ENCODE measurements at places on chromosomes 5 and 9.

DNA sequence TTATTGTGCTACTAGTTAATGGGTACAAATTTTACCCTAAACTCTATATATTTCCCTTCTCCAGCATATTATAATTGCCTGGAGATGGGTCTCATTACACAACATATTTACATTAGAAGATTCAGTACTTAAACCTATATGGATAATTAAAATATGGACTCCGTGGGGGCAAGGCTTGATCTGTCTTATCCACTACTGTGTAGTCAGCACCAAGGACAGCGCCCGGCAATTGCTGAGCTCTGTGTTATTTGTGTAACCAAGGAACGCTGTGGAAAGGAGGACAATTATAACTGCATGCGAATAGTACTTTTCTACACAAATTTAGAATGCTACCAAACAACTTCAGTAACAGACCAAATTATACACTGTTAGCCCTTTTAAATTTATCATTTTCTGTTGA, 77.7 kb downstream of the DNAH5 start:
- peak; percentile 12 for DNase-seq

DNA sequence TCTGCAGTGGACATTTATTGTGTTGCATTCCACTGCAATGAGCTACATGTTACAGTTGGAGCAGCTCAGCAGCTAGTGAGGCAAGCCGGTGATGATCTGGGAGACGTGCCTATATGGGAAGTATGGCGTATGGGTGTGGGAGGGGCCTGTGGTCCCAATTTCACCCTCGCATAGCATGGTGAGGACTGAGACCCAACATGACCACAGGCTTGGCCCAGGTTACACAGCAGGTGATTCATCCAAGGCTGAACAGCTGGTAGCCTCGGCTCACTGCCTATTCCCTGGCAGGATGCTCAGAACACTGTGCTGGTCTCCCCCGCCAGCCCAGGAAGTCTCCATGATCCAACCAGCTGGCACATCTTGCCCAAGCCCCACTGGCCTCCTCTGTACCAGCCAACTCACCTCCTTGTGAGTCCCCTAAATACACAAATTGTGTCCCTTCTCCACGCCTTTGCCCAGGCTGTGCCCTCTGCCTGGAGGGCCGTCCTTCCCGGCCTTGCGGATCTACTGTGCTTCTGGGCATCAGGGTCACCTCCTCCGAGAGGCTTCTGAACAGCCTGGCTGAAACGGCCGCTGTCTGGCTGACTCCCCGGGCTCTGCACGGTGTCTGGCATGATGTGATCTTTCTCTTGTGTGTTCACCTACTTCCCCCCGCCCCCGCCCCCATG, 81.4 kb downstream of the NSUN2 start:
- DNase-seq = no peak

- peak; percentile 48 for DNase-seq
Measured at GRCh38 chr5:32542216-32543059, 42.9 kb upstream of the SUB1 start.

GRCh38 chr5:36949593-36949992, 73.0 kb downstream of the NIPBL start:
- DNase-seq = no peak

- DNase-seq = no peak
Measured at GRCh38 chr5:169339869-169340268, 38.9 kb upstream of the SLIT3 start.

DNA sequence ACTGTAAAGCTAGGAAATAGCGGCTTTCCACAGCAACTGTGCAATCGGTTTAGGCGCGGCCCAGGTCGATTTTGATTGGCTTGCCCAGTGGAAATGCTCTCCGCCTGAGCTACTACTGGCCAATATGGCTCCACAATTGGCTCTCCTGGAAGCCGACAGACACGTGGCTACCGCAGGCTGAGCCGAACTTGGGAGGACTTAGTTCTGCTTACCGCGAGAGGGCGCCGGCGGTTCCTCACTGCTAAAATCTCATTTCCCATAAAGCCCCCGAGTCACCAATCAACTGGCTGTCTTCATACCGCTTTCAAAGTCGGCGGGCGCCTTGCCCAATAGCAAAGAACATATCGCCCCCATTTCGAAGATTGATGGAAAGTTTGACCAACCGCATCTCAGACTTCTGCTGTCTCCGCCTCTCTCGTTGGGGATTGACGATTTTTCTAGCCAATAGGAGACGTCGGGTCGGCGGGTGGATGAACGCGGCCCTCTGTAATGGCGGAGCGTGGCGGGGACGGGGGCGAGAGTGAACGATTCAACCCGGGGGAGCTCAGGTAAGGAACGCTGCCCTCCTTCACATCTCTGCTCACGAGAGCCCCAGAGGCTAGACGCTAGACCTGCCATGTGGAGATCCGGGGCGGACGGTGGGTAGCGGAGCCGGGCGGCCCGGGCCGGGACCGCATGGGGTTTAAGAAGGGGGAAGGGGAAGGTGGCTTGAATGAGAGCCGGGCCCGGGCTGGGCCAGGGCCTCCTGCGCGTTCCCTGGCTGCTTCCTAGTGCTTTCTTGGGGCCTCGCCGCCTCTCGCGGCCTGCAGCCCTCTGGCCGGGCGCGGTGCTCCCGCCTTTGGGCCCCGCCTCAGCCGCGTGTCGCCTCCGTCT, at the start of gene TCERG1:
TCERG1 (plus strand) TSS at position 473 of the 873 bp plus-strand sequence; CDS start at position 490, 17 bp downstream.
- peak; percentile 92 for DNase-seq
